CD4-positive, alpha-beta T cell treated with Interleukin-21 for 1 hour (primary cell): ENCODE measurements at places on chromosomes 2 and 18.

DNA sequence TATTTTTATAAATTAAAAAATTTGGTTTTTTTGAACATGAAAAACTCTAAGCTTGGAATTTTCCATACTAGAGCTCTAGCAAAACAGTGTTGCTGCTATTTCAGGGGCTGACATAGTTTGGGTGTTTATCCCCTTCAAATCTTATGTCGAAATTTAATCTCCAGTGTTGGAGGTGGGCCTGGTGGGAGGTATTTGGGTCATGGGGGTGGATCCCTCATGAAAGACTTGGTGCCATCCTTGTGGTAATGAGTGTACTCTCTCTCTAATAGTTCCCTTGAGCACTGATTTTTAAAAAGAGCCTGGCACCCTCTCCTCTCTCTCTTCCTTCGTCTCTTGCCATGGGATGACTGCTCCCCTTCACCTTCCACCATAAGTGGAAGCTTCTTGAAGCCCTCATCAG is 244.6 kb upstream of the UBE2E3 start:
- no peak for DNase-seq

DNA sequence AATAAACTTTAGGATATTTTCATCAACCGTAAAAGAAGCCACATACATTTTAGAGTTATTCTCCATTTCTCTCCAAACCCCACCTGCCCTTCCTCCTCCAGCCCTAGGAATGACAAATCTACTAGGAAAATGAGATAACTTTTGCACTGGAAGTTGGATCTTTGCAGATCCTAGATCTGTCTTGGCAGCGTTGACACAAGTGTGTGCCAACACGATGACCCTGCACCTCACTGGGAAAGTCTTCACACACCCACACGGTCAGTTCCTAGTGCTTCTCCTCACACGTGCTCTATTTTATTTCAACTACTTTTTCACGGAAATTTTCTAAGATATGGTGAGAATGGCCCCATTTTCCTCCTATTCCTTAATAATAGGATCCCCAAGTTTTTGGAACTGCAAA is 14.1 kb upstream of the HPCAL1 start:
- DNase-seq = no peak

DNA sequence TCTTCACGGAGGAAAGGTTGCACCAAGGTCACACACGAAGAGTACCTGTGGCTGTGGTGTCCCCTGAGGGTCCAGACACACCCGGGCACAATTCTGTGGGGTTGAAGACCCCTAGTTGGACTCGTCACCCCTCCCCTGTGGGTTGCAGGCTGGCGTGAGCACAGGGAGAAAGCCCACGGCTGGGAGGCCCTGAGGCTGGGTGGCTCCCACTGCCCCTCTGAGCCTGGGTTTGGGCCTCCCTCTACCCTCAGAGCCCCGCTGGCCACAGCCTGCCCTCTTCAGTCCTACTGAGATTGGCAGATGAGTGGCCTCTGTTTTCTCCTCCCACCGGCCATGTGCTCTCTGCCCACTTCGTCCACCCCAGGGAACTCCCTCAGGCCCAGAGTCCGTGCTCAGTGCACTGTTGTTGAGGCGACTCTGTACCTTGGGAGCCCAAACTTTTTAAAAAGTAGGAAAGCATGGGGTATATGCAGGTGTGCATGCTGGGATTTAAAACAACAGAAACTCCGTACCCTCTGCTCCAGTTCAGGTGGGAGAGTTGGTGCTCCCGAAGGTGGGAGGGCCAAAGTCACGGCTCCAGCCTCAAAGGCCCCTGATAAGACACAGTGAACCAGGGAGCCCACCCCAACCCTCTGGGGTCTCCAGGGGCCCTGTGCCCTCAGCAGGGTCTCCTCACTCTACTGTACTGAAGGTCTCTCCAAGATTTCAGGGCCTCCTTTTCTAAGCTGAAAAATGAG is 19.1 kb downstream of the RAMP1 start:
- no peak for DNase-seq

- no peak for DNase-seq
Measured at GRCh38 chr2:118103951-118104940, 16.0 kb downstream of the INSIG2 start.

GRCh38 chr18:9616049-9616448 is 1.7 kb upstream of the PPP4R1 start:
- no peak for DNase-seq

DNA sequence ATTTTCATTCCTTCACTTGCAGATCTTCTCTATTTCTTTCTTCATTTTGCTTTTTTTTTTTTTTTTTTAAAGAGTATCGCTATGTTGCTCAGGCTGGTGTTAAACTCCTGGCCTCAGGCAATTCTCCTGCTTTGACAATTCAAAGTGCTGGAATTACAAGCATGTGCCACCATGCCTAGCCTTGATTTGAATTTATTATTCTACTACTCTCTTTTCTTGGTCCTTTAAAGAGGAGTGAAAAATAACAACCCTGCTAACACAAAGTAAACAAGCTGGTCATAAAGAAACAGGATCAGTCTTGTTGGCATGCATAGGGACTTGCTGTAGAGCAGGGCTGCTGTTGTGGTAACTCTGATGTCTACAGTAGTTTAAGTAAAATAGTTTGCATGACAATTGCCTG is 1615.3 kb upstream of the ZEB2 start:
- no peak for DNase-seq

- DNase-seq = no peak
Measured at GRCh38 chr2:233290051-233290845, 17.4 kb upstream of the SAG start.

GRCh38 chr18:54250846-54251261 is 18.5 kb upstream of the POLI start:
- no peak for DNase-seq

- no peak for DNase-seq
Measured at GRCh38 chr18:76528477-76529432, 33.7 kb upstream of the ZNF516 start.

GRCh38 chr2:143397884-143398614 is 268.8 kb downstream of the ARHGAP15 start:
- DNase-seq = no peak

DNA sequence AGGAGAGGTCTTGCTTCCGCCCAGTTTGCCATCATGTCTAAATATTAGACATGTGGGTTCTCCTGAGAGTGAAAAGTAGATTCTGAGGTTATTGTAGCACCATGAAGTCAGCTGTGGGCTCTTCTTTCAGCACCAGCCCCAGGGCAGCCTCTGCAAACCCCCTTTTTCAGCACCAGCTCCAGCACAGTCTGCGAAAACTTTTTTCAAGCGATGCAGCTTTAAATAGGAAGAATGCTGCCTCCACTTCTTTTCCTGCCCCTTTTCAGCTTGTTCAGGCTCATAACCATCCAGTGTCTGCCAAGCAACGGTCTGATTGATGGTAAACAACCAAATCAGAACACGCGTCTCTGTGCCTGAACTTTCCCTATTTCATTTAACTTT is at the start of gene COL5A2:
TSS of gene COL5A2 (minus strand) at position 192 of the 381 bp plus-strand sequence. CDS start at position 35, 157 bp downstream.
- DNase-seq = no peak
